ENCODE measurements at places on chromosomes 12 and 14.
A peak's percentile ranks its signal among the peaks of the same experiment; 100 is the strongest.

- no peak for DNase-seq
Observed at GRCh38 chr14:89586258-89587135, 169.5 kb upstream of the FOXN3 start.

- no peak for DNase-seq
Observed at GRCh38 chr14:63513756-63514155, 29.4 kb downstream of the PPP2R5E start.

DNA sequence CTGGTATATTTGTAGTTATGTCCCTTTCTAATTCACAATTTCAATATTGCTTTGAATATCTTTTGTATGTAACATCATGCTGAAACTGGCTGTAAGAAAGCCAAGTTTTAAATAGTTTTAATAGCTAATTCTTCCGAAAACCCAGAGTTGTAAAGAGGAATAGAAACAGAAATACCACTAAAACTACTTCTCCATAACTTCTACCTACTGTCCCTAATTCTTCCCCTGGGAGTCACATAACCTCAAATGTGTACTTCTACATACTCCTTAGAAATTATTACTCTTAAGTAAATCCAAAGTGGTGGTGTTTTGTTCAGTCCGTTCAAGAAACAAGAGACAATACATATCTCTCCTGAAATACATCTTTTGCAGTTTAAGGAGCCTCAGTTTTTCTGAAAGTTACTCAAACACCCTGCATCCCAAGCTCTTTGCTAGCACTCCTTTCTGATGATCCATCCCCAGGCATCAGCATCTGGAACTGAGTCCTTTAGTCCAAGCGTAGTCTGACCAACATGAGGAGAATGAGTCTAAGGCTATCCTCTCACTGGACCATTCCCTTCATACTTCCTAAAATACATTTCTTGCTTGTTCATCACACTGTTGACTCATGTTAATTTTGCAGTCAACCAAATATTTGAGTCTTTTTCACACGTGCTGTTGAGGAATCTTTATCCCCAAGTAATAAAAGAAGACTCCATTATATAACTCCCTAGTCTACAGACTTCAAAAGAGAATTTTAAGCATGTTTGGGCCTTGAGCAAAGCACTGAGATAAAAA, 214.3 kb upstream of the NUDT4 start:
- DNase-seq = no peak

DNA sequence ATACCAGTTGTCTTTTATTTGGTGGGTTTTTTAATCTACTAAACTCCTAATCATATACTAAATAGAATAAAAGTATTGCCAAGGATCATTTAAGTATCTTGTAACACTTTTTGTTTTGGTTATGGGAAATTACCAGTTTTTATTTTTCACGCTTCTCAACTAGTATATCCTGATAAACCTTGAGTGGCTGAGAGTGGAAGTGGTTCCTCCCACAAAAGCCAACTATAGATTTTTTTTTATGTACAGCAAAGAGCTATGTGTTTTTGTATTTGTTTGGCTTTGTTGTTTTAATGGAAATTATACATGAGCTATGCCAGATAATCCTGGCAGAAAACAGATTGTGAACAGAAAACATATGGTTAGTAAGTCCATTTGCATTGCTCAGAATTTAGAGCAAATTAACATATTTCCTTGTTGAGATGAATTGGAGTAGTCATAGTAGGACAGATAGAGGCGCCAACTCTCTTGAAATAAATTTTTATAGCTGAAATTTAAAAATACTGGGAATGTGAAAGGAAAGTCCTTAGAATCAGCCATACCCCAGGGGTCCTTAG, 60.9 kb upstream of the PSMA6 start:
- DNase-seq = no peak

- DNase-seq = no peak
Observed at GRCh38 chr14:96130391-96130790, 74.2 kb upstream of the BDKRB2 start.

DNA sequence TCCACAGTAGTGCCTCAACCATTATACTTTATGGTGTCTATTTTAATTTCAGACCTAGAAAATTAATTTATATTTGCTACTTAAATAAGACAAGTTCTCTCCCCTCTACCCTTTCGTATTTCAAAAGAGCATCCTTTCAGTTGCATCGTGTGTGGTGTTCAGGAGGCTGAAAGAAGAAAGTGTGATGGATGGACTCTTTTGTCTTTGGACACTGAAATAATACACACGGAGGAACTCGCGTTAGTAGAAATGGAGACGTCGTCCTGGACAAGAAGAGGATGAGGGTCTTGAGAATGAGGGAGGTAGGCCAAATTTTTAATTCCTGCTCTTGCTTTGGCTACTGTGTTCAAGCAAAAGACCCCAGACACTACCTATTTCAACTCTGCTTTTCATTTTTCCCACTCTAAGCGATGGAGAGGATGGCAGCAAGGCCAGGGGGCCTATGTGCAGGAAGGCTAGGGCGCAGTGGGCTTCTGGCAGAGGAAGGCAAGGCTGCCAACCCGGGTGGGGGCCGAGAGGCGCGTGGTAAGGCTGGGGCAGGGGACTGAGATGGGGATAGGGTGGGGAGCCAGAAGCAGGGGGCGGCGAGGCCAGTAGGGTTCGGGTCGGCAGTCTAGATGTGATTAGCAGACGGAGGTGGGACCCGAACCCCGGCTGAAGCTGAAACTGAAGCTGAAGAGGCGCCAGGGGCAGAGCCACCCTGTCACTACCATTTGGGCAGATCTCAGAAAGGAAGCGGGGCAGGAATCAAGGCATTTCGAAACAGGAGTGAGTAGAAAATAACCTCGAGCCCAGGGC, 722 bp downstream of the TMED8 start:
- DNase-seq = no peak

DNA sequence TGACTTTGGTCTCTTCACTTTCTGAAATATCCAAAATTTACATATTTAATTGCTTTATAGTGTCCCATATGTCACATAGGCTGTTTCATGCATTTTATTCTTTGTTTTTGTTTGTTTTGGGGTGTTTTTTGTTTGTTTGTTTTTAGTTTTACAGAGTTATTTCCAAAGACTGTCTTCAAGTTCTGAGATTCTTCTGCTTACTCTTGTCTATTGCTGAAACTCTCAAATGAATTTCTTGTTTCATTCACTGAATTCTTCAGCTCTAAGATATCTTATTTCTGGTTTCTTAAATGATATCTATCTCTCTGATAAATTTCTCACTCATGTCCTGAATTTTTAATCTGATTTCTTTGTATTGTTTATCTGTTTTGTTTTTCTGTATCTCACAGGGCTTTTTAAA, 412.0 kb upstream of the ATP2B1 start:
- DNase-seq = no peak

DNA sequence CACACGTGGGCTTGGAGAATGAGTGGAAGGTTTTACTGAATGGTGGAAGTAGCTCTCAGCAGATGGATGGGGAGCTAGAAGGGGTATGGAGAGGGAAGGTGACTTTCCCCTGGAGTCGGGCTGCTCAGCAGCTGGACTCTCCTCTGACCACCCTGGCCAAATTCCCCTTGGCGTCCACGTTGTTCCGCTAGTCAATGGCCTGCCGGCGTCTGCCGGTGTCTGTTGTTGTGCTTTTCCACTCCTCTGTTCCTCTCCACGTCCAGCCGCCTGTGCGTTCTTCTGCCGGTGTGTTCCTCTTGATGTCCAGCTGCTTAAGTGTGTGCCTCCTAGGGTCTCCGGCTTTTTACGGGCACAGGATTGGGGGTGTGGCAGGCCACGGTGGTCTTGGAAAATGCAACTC, 203.5 kb downstream of the MYRFL start:
- no peak for DNase-seq

DNA sequence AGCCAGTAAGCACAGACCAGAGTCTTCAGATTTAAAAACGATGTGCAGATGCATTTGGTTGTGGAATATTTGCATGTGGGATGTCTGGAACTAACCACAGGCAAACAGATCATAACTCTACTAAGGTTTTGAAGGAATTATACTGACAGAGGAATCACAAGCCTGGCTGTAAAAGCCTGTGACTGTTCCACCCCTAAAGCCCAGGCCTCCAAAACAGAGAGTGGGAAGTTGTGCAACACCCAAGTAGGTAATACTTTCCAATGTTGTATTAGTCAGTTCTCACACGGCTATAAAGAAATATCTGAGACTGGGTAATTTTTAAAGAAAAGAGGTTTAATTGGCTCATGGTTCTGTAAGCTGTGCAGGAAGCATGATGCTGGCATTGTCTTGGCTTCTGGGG, 68.1 kb upstream of the DCD start:
- no peak for DNase-seq

GRCh38 chr14:76984787-76985375, 43.6 kb downstream of the IRF2BPL start:
- no peak for DNase-seq

DNA sequence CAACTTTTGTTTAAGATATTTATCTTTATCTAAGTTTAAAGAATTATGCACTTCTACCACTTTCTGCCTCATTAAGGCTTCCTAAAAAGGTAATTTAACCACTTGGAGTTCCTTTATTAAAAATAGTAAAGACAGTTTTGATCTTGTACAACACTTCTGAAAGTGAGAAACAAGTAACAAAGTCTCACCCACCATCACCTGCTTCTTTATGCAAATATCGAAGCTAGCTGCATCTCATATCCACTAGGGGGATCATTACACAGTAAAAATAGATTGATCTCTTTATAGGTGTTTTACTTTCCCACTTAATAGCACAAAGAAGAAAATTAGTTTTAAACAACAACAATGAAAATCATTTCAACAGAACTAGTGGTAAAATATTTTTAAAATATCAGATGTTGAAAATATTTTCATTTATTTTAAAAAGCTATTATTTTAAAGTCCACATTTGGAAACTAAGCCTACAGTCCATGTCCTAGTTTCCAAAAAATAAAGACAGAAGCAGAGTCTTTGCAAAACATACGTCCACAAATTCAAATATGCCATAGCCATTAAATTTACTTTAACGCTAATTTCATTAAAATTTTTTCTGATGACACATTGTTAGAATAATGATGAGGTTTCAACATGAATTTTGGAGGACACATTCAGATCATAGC, 160.0 kb upstream of the SOX5 start:
- peak; percentile 9 for DNase-seq

GRCh38 chr14:102262929-102263462, 42.0 kb downstream of the MOK start:
- no peak for DNase-seq

DNA sequence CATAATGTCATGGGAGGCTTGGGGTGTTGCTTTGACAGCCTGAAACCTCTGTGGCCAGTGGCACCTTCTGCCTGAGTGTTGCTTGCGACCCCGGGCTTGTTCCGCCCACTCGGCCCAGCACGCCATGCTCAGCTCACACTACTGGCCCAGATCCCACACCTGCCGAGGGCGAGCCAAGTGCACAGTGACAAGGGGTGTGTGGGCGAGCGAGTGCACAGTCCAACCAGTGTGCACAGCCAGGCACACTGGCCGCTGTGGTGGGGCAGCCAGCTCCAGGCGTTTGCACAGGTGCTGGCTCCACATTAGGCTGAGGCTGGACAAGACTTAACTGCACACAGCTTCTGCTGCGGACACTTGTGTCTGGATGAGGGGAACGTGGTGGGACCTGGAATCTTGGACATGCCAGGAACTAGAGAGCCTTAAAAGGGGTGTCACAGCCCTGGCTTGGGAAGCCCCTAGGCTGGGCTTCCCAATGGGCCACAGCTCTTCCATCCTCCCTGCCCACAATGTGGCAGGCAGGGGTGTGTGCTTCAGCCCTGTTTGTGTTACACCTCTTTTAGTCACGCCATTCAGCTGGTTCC, 609.2 kb upstream of the FOXG1 start:
- no peak for DNase-seq

DNA sequence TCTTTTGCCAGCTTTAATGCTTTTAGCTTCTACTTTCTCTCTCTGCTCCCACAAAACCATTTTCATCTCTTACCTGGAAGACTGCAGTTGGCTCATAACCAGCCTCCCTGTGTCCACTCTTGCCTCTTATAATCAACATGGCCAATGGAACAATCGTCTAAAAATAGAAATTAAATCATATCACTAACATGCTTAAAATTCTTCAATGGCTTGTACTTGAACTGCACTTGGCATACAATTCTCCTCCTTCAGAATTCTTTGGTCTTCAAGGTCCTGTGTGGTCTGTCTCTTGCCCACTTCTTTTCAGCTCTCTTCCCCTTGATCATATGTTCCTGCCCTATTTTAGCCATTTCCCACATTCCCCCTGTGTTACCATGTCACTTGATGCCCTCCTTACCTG, 342.2 kb downstream of the ATP23 start:
- DNase-seq = no peak
